ENCODE measurements at places on chromosomes 3 and 15.

GRCh38 chr3:53103397-53104296 lies 26.6 kb downstream of the RFT1 start:
- DNase-seq, result no peak

GRCh38 chr3:111676211-111677006 lies 81.3 kb upstream of the ZBED2 start:
- no peak for DNase-seq

GRCh38 chr3:29186131-29186599 lies 94.7 kb upstream of the RBMS3 start:
- DNase-seq, result no peak

GRCh38 chr15:65634356-65634755 lies 12.6 kb downstream of the SLC24A1 start:
- no peak for DNase-seq

DNA sequence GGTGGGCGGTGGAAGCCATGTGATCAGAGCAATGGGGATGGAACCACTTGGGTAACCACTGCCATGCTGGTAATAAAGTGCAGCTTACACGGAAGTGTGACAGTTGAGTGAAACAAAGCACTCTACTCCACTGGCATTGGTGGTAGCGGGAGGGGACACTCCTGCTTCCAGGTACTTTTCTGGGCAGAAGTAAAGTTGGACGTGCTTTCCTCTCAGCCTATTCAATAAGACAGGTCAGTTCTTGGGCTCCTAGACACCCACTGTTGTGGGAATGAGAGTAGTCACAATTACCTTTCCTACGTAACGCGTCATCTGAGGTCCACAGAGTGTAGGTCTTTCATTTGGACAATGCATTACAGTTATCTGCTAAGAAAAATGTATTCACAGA lies 51.7 kb upstream of the CHD2 start:
- no peak for DNase-seq
